ENCODE measurements at places on chromosomes 5 and 9. TPM values are rescaled to one million over a fixed set of nuclear protein-coding genes. Genes with fewer than 3 reads are reported as not detected.

ACTBL2 gene
- not detected for total RNA-seq

DNA sequence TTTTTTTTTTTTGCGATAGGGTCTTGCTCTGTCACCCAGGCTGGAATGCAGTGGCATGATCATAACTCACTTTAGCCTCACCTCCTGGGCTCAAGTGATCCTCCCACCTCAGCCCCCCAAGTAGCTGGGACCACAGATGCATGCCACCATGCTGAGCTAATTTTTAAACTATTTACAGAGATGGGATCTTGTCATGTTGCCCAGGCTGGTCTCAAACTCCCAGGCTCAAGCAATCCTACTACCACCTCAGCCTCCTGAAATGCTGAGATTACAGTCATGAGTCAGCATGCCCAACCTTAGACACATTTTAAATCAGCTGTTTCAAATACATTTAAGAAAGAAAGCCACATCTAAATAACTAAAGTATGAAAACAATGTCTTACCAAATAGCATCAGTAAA is 439.0 kb downstream of the EBF1 start:
- no peak for DNase-seq

DNA sequence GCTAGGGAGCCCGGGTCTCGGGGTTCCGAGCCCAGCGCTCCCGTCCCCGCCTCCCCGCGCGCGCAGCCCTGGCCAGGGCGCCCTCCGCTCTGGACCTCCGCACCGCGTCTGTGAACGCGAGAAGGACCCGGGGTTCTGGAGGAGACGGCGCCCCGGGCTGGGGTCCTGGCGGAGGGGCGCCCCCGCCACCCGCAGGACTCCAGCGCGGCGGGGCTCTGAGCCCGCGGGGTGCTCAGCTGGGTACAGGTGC is 431 bp downstream of the TMOD1 start:
- no peak for DNase-seq

AKNA gene
- 7.3 TPM for total RNA-seq

DNA sequence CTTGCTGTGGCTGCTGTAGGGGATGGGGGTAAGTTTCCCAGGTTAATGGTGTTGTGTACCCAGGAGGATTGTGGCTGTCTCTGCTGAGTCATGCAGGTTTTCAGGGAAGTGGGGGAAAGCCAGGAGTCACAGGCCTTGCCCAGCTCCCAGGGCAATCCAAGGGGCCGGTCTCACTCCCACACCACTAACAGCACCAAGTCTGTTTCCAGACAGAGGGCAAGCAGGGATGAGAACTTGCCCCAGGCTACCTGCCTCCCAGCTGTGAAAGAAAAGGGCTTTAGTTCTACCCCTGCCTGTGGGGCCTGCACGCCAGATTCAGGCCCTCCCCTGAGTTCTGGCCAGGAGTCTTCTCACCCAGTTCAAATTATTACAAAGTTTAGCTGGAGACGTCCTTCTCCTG is 579.8 kb upstream of the ST8SIA4 start:
- no peak for DNase-seq

Data from body of pancreas (tissue), 4 donors.